ENCODE measurements at places on chromosomes 13 and 19.
A peak's percentile ranks its signal among the peaks of the same experiment; 100 is the strongest.

DNA sequence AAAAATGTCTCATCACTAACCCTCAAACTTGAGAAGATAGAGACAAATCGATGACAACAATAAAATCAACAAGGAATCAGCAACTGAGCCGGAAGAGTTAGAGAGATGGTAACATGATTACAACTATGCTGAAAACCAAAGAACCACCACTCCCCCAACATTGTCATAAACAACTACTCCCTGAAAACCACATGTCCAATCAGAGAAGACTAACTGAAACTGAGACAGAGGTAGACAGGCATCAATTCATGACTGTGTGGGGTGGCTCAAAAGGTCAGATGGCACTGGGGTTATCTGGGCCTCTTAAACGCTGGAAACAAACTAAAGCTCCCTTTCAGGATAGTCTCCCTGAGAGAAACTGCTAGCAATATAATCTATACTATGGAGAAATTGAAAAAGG, 488.8 kb downstream of the KCTD12 start:
- no peak for DNase-seq

GRCh38 chr19:41912899-41913537, 15.2 kb downstream of the ERFL start:
- no peak for DNase-seq

- peak; percentile 36 for DNase-seq
Measured at GRCh38 chr13:101930331-101930730, 471.5 kb downstream of the FGF14 start.

DNA sequence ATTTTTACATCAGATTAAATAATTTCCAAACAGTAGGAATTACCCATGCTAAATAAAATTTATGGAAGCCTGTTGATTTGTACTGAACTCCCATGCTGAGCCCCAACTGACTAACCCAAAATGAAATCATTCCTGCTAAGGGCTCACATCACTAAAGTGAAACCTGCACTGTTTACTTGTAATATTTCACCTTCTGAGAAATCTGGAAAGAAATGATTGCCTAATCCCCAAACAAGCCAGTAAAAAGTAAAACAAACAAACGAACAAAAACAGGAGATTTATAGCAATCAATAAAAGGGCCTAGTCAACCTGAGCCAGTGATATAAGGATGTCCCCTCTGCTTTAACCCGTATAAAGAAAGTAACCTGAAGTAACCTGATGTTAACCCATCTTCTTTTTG, 1599.8 kb downstream of the OLFM4 start:
- DNase-seq = no peak

DNA sequence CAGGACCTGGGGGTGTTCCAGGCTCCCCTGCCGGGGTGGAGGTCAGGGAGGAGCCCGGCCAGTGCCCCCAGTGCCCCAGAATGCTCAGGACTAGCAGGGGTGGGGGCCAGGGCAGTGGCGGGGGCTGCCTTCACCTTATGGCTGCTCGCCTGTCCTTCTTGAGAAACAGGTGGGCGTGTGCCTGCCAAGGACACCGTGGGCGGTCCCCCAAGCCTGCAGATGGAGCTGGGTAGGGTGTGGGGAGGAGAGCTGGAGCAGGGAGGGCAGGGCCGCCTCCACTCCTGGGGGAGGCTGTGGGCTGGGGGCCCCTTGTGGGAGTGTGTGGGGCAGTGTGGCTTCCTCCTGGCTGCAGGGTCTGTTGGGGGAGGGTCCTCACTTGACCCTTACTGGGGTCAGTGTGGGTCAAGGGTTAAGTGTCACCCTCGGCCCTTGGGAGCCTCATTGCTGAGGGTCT, 160.1 kb downstream of the KDM4B start:
- DNase-seq = no peak

DNA sequence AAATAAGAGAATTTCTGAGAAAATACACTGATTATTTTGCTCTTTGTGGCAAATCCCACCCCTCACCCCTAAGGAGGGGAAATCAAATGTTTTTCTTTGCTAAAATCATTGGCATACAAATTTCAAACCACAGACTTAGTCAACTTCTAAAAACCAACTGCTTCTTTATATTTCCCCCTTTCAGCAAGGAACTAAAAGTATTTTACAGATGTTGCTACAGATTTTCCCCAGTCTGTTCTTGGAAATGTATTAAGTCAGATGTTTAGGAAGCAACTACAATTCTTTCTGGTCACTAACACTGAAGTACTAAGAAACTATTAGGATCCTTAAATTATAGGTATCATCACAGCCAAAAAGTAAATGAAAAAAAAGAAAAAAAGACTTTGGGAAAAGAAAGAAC, 6.9 kb downstream of the MTMR6 start:
- DNase-seq = no peak

GRCh38 chr13:65763811-65764210, 1466.3 kb downstream of the PCDH9 start:
- no peak for DNase-seq

GRCh38 chr19:33621811-33622504, at the start of gene CHST8:
Gene CHST8 (plus strand): TSS chr19:33621953. CDS start chr19:33689262, 67,309 bp downstream.
- peak; percentile 75 for DNase-seq

DNA sequence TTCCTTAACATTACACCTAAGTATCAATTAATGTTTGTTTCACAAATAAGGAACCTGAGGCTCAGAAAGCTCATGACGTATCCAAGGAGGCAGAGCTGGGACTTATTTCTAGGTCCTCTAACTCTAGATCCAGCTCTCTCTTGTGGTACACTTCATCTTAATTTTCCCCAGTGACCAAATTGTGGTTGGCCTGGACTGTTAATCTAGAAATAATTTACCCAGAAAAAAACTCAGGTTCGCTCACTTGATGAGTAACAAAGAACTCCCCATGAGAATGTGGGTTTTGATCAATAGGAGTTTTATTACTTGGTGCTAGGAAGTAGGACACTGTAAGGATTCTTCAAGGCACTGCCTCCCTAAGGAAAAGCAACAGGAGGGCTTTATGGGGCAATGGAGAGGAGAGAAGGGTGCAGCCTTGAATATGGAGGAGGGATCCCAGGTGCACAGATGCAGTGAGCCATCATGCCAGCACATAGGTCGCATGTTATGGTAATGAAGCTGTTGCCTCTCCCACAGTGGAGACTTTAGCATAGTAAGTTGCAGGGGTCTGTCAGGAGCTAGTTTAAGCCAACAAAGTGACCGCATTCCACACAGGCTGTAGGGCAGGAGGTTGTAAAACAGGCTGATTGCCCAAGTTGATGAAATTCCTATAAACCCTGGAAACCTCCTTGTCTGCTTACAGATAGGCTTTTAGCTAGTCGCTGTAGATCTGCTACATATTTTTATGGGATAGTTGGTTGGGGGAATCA, 14.7 kb downstream of the RAP2A start:
- no peak for DNase-seq

- no peak for DNase-seq
Measured at GRCh38 chr19:19661141-19661674, 2.3 kb downstream of the ATP13A1 start.

GRCh38 chr13:64028551-64028950, 2612.9 kb upstream of the PCDH20 start:
- DNase-seq = no peak

- DNase-seq = no peak
Measured at GRCh38 chr13:98939660-98940191, 38.1 kb downstream of the DOCK9 start.

DNA sequence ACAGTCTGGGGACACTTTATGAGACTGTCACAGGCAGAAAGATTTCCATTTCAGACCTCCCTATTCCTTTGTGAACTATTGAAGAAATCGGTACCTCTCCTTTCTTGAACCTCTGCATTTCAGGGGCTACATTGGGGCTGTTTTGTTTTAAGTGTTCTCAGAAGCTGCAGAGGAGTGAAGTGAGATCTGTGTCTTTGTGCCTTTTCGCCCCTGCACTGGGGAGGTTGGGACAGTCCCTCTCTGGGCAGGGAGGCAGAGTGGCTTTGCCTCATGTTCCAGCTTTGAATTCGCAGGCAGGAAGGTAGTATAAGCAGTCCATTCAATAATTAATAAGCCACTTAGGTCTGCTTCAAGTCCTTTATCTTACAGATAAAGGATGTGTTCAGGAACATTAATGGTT, 9.5 kb upstream of the AMER2 start:
- no peak for DNase-seq

- peak; percentile 85 for DNase-seq
Measured at GRCh38 chr13:27359199-27359821, 65.1 kb upstream of the GTF3A start.

- DNase-seq = no peak
Measured at GRCh38 chr19:49400029-49400428, 12.0 kb downstream of the KASH5 start.

DNA sequence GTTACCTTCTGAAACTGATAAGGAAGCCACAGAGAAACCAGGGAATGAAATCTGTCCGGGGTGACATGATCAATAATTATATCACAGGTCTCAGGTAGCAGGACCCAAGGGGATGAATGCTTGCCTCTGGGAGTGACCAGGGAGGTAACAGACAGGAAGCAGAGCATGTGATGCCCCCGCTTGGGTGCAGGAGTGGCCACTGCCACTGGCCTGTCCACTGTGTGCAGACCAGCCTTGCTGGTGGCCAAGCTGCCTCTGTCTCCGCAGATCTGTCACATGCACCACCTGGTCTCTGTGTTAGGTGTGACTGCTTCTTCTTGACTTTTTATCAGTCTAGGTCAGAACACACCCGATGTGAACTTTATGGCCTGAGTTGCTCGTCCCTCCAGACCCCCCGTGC, 71.8 kb downstream of the PEPD start:
- DNase-seq = no peak

DNA sequence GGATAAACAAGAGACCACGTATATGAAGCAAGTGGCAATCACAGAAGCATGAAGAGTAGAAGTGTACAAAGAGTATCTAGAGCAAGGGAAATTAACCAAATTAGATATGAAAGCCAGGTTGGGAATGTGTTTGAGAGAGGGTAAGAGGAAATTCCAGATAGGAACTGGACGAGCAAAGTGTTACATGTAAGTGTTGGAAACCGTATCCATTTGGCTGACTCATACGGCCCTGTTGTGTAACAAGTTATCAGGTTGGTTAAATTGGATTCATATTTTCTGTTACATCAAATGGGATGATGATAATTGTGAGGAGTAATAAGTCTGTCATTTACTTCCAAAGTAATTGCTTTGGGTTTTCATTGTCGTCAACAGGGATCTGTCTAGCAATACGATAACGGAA, 46.7 kb downstream of the RXFP2 start:
- no peak for DNase-seq

GRCh38 chr13:106284358-106284757, 251.1 kb downstream of the EFNB2 start:
- DNase-seq = no peak

DNA sequence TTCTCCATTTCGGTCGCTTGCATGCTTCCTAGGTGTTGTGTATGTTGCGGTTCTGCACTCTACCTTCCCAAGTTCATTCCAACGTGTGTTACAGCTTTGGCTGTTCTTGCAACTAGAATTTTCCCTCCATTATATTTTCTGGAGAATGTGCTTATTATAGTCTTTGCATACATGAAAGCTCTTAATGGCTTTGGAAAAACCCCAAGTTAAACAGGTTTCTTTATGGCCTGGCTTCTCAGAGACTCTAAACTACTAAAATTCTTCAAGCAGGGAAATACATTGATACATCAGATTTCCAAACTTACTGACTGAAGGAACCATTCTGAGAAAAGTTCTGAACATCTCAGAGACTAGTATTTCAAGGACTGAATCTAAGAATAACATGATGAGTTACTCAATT, 11.9 kb downstream of the MIPEP start:
- DNase-seq = no peak

DNA sequence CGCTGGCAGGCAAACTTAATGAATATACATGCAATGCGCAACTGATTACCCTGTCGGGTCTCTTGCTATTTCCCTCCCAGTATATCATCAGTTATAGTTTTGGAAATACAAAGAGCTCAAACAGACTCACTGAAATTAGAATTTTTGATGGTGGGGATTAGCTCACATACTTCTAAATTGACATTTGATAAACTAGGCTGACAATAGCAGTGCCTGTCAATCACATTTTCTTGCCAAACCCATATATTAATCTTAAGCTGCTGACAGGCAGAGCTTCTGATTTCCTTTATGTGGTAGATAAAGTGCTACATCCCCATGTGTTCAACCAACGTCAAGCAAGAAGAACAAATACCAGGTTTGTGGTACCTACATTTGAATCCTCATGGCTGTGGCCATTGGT, 241.6 kb downstream of the DNAJC15 start:
- no peak for DNase-seq

DNA sequence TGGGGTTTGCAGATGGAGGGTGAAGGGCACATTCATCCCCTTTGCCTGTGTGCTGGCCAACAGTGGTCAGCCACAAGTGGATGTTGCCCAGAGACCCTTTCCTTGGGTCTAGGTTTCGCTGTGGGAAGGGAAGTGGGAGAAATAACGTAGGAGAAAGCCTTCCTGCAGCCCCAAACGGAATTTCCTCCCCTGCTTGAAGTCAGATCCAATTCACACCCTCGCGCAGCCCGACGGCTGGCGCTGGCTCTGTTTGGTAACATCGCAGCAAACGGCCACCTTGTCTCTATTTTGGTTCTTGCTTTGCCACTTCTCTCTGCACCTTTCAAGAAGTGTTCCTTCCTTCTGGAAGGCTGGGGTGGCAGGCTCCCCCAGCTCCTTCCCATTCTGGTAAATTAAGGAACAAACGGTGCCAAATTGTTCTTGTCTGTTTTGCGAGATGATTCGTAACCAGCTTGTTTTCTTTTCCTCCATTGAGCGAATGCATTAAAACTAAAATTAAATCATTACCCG, 45.4 kb downstream of the CHST8 start:
- no peak for DNase-seq

DNA sequence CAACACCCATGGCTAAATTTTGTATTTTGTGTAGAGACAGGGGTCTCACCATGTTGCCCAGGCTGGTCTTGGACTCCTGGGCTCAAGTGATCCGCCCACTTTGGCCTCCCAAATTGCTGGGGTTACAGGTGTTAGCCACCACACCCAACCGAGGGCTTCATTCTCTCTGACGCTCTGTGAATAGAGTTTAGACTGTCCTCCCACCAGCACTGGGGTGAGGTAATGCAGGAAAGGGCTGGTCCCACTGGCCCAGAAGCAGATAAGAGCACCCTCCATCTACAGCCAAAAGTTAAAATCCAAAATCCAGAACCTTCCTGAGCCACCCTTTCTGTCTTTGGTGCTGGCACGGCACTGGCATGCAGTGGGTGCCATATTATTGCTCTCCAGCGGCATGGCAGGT, 31.8 kb upstream of the HOMER3 start:
- DNase-seq = no peak

GRCh38 chr19:16433986-16434385, 37.8 kb downstream of the EPS15L1 start:
- DNase-seq = no peak

GRCh38 chr13:112898621-112899280, 70.3 kb upstream of the MCF2L start:
- no peak for DNase-seq

- DNase-seq = no peak
Measured at GRCh38 chr19:49247676-49248075, 77.3 kb downstream of the SLC6A16 start.

- no peak for DNase-seq
Measured at GRCh38 chr19:47322058-47322457, 9.9 kb upstream of the C5AR2 start.

GRCh38 chr19:45667620-45668341, at the start of gene GIPR:
Gene GIPR (plus strand): TSS chr19:45668221. CDS start chr19:45669521, 1,300 bp downstream.
- DNase-seq = peak; percentile 57

- DNase-seq = no peak
Measured at GRCh38 chr19:41936961-41937360, 8.7 kb upstream of the ERFL start.

GRCh38 chr13:112973577-112973951, 4.5 kb downstream of the MCF2L start:
- no peak for DNase-seq
